NCI-H1048 (cell line): ENCODE measurements at places on chromosomes 6 and 20.

GRCh38 chr20:3896853-3897583 is 7.8 kb downstream of the PANK2 start:
- no peak for DNase-seq

- DNase-seq: peak; percentile 24
Observed at GRCh38 chr20:9978397-9979004, 56.3 kb upstream of the ANKEF1 start.

DNA sequence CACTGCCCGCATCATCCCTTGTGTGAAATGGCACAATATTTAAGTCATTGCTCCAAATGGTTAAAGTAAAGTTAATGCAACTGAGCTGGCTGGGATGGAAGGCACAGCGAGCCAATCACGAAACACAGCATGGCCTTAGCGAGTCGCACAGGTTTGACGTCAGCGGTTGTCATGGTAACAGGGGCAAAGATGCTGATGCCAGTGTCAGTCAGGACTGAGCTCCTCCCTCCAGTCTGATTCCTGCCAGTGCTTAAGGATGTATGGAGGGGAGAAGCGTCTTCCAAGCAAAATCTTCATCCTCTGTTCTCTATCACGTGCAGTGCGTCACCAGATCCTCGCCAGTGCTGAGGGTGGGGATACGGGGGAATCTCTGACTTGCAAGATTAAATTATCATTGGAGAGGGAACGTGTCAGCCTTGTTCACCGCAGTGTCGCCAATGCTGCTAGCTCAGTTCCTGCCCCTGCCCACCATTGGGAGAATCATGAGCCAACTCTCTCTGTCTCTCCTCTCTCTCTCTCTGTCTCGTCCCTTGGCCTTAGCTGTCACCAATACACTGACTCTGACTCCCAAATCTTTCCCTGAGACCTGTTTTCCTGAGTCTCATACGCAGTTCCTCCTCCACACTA is 24.5 kb downstream of the TSPYL4 start:
- no peak for DNase-seq

- no peak for DNase-seq
Observed at GRCh38 chr6:135811170-135811569, 40.3 kb upstream of the PDE7B start.

GRCh38 chr6:91600561-91600960 is 1013.7 kb upstream of the MAP3K7 start:
- DNase-seq: no peak

DNA sequence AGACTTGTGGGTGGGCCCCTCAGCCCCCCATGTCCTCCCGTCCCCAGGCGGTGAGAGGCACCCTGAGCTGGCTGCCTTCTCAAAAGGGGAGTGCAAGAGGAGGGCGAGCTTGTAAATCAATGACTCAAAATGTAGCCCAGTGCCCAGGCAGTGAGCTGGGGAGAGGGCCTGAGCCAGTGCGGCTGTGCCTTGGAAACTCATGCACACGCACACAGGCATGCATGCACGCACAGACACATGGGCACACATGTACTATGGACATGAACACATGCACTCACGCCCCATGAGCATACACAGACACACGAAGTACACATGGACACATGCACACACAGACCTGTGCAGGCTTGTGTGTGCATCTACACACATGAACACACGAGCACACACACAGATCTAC is 133.5 kb downstream of the TAF4 start:
- DNase-seq: no peak

- DNase-seq: no peak
Observed at GRCh38 chr6:53327017-53327395, 21.7 kb downstream of the ELOVL5 start.

- DNase-seq: no peak
Observed at GRCh38 chr6:6826961-6827360, 238.4 kb downstream of the LY86 start.

DNA sequence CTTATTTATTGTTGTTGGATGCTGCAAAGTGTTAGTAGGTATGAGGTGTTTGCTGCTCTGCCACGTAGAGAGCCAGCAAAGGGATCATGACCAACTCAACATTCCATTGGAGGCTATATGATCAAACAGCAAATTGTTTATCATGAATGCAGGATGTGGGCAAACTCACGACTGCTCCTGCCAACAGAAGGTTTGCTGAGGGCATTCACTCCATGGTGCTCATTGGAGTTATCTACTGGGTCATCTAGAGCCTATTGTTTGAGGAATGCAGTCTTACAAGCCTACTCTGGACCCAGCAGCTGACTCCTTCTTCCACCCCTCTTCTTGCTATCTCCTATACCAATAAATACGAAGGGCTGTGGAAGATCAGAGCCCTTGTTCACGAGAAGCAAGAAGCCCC is 12.1 kb downstream of the MICB start:
- DNase-seq: no peak

DNA sequence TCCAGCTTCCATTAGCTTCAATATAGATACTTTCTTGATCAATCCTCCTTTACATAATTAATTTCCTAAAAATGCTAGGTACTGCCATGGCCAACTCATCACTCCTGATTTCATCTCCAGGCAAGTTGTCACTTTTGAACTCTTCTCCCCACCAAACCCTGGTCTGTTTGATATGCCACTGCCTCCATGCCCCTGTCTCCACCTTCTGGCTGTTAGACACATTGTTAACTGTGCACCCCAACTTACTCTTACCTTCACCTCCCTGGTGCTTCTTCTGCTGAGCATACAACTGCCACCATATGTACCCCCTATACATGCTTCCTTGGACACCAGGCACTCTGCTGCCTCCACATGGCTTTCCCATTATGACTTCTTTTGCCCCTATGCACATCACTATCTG is 21.9 kb upstream of the AIG1 start:
- DNase-seq: no peak

DNA sequence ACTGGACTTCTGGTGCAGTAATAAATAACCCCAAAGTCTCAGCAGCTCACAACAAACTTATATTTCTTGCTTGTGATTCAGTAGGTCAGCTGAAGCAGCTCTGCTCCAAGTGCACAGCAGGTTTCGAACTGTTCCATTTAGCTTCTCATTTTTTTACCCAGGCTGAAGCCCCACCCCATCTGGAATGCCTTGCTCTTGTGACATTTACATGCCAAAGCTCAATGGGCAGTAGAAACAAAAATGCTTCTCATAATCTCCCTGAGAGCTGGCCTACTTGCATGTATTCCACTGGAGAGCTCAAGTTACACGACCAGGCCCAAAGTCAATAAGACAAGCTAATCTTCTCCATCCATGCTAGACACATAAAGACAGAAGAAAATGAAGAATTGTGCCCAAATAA is 165.2 kb downstream of the HAO1 start:
- DNase-seq: no peak

- DNase-seq: no peak
Observed at GRCh38 chr6:50720623-50721022, 7.3 kb downstream of the TFAP2D start.
